AG04450 (cell line): ENCODE measurements at places on chromosomes 1 and 21. TPM values are rescaled to one million over a fixed set of nuclear protein-coding genes. Genes with fewer than 3 reads are reported as not detected.

DNA sequence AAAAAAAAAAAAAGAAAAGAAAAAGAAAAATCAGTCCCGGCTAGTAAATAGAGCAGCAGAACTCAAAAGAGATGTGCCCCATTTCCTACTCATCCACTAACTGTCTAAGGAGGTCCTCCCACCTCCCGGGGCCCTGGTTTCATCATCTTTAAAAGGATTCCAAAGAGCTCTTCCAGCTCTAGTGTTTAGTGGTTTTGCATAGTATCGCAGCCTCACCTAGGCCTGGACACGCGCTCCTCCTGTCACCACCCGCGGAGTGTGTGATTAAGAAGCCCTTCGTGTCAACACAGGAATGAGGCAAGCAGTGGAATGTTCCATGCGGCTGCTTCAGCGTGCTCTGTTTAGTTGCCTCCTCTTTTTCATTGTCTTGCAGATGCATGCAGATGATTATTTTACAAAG is 49.0 kb downstream of the LBR start:
- DNase-seq: peak; percentile 37

DNA sequence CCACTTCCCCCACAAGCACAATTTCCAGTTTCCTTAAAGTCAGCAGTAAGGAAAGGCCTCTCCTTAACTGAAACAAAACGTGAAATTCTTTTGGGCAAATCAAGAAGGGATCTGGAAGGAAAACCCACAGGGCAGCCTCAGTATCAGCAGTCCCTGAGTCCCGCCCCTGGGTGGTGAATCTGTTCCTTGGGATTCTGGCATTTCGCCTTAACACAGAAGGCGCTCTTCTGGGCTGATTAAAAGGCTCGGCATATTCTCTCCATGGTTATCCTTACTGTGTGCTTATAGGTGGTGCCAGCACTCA is 12.2 kb upstream of the RAB4A start:
- no peak for DNase-seq

GRCh38 chr1:150543500-150544143 is 5.6 kb upstream of the ADAMTSL4 start:
- DNase-seq: no peak

GRCh38 chr1:40844079-40844478 is 18.1 kb downstream of the CITED4 start:
- DNase-seq: no peak

Gene PSMB4
- 483 and 516 TPM in 2 replicates for polyA plus RNA-seq

Gene LIPI
- not detected in 2 replicates for polyA plus RNA-seq

Gene NDUFS5
- 696 and 852 TPM in 2 replicates for polyA plus RNA-seq
